HS-27A (cell line): ENCODE measurements at places on chromosomes 1 and 21.

- DNase-seq = peak; percentile 78
Observed at GRCh38 chr1:64598100-64598571, 128.2 kb downstream of the CACHD1 start.

DNA sequence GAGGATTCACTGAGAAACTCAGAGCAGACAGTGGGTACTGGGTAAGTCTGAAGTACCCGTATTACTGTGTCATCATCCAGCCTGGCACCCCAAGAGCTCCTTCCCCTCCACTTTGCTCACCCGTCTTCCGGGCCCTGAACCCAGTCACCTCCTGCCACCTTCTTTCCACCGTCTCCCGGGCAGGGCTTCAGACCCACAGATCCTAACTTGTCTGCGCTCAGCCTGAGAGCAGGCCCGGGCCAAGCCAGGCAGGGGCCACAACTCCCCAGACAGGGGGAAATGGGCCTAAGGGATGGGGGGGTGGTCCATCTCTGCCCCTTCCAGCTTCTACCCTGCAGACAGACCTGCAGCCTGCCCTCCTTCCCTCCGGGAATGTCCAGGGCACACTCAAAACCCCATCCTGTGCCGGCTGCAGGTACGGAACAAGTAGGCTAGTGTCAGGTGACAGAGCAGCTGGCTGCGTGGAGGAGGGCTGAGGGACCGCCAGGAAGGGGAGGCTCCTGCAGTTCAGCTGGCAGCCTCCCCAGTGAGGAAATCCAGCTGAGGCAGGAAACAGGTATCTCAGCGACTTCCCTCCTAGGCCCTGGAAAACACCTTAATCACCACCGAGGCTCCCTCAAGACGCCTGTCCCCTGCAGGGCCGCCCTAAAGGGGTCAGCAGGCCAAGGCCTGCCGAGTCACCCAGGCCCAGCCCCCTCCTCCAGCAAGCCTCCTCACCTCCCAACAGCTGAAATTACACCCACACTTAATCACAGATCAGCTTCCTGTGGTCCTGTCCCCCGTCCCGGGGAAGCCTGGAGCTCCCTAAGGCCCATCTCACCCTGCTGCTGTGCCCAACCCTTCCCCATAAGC is 3.5 kb downstream of the HSPG2 start:
- DNase-seq = no peak

GRCh38 chr1:232613752-232614381 is 16.1 kb downstream of the SIPA1L2 start:
- DNase-seq = no peak

- no peak for DNase-seq
Observed at GRCh38 chr1:212139526-212140135, 104.1 kb downstream of the DTL start.

DNA sequence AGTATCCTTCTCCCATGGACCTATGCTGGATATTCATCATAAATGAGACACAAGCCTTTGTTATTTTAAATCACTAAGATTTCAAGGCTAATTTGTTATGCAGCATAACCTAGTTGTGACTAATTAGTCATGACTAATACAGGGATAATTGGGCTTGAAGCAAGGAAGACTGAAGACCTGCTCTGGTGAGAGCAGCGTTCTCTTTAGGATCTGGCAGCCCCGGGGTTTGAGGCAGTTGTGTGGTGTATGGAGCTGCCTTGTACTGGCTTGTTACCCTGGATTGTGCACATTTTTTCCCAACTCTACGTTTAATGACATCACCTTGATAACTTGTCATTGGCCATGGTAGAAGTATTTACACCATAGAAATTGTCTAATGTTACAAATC is 25.7 kb upstream of the SPAG17 start:
- DNase-seq = no peak

DNA sequence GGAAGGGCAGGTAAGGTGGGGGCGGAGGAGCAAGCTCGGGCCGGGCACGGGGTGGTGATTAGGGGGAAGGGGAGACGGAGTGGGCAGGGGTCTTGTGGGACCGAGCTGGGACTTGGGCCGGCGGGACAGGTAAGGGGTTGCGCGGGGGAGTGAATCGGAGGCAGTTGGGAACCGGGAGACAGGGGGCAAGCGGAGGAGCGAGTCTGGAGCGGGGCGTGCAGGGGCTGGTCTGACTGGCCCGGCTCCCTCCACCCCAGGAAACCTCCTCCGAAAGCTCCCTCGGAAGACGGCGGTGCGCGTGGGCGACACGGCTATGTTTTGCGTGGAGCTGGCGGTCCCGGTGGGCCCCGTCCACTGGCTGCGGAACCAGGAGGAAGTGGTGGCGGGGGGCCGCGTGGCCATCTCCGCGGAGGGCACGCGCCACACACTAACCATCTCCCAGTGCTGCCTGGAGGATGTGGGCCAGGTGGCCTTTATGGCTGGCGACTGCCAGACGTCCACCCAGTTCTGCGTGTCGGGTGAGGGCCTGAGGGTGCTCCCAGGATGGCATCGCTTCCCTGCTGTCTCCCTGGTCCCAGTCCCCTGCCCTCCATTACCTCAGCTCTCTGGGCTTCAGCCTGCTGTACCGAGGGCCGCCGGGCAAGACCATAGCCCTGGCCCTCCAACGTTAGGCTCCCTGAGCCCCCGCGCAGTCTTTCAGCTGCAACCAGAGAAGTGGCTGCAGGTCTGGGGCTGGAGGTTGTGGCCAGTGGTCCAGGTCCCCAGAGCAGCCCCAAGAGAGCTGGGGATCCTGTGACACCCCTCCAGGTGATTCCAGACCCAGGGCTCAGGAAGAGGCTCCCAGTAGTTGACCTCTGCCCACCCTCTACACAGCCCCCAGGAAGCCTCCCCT is 6.3 kb downstream of the OBSCN start:
- no peak for DNase-seq

DNA sequence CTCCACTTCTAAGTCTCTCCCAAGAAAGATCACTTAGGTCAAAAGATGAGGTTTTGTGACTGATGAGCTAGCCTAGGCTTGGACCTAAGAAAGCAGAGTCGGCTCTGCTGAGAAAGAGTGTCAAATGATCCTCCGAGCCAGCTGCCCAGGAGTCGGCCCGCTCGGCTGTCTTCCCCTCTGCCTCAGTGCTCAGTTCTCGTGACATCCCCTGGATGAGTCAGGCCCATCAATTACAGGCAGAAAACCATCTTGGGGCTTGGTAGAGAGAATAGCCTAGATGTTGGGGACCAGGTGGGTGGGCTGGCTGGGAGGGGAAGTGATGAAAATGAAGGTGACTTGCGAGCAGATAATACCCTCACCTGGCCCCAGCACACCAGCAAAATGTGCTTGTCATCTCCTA is 60.5 kb downstream of the SLC66A1 start:
- no peak for DNase-seq

DNA sequence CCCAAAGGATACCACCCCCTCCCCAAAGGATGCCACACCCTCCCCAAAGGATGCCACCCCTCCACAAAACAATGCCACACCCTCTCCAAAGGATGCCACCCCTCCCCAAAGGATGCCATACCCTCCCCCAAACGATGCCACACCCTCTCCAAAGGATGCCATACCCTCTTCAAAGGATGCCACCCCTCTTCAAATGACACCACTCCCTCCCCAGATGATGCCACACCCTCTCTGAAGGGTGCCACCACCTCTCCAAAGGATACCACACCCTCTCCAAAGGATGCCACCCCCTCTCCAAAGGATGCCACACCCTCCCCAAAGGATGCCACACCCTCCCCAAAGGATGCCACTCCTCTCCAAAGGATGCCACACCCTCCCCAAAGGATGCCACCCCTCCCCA is 21.6 kb upstream of the TRIM17 start:
- DNase-seq = no peak

DNA sequence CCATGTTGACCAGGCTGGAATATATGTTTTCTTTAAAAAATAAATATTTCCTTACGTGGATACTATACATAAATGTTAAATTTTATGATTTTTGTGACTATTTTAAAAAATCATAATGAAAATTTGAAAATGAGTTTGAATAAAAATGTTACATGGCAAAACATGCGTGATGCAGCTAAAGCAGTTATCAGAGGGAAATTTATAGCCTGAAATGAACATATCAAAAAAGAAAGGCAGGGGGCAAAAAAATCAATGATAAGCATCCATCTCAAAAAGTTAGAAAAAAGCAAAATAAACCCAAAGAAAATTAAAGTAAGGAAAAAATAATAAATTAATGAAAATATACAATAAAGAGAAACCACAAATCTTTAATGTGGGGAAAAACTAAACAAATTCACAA is 8.6 kb downstream of the CCSAP start:
- DNase-seq = no peak

DNA sequence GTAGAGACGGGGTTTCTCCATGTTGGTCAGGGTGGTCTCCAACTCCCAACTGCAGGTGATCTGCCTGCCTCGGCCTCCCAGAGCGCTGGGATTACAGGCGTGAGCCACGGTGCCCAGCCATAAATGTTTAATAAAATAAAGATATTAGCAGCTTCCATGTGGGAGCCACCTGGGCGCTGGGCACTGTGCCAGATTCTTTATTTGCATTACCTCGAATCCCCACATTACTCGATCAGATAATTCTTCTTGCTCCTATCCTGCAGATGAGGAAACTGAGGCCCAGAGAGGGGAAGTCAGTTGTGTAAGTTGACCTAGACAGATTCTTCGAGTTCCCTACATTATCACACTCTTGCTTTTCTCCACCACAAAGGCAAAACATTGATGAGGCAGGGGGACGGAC is 24.9 kb upstream of the TENT5B start:
- no peak for DNase-seq

- no peak for DNase-seq
Observed at GRCh38 chr1:77354536-77354935, 72.7 kb downstream of the AK5 start.

GRCh38 chr1:29901624-29902325 is 665.5 kb downstream of the PTPRU start:
- DNase-seq = no peak

- no peak for DNase-seq
Observed at GRCh38 chr1:2358072-2358471, 33.3 kb downstream of the MORN1 start.

GRCh38 chr1:25083481-25084345 is 148.6 kb downstream of the SYF2 start:
- no peak for DNase-seq

GRCh38 chr21:25541042-25541441 is 66.2 kb downstream of the MRPL39 start:
- no peak for DNase-seq

- DNase-seq = peak; percentile 97
Observed at GRCh38 chr21:31335957-31336738, 7.9 kb downstream of the TIAM1 start.

DNA sequence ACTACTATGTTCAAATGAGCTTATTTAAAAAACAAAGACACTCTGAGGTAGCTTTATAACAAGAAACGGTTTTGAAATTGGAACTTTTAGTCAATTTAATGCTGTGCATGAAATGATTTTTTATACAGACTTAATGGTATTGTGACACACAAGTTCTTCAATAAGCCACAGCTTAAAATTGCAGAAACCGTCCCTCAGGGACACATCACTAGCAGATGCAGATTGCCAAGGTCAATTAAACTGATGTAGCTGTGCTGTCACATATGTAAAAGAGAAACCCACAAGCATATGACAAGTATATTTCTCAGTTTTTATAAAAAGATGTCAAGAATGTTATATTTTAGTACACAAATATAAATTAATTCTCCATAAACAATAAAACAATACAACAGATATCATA is 366.9 kb downstream of the DPYD start:
- DNase-seq = no peak

GRCh38 chr21:41926117-41926806 is 27.6 kb downstream of the C2CD2 start:
- no peak for DNase-seq

GRCh38 chr1:89754518-89754917 is 66.3 kb upstream of the LRRC8D start:
- DNase-seq = no peak

- no peak for DNase-seq
Observed at GRCh38 chr1:51234721-51235425, 1.2 kb upstream of the RNF11 start.

GRCh38 chr1:236051242-236051791 is 13.6 kb downstream of the NID1 start:
- no peak for DNase-seq

DNA sequence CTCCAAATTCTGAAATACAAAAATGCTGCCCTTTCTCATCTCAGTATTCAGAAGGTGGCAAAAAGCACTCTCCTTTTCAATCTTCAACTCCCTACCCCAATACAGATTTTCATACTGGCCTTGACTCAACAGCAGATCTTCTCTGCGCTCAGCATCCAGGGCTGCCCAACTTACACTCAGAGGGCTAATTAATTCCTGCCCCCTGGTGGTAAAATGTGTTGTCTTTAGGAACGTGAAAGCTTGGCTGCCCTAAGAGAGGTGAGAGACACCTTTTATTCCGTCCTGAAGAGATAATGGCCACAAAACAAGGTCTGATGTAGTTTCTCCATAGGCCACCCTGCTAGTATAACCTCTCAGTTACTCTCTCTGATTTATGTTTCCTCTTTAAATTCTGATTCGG is 25.0 kb downstream of the KRTAP24-1 start:
- no peak for DNase-seq
